ENCODE measurements at places on chromosomes 6 and 20.
A peak's percentile ranks its signal among the peaks of the same experiment; 100 is the strongest.

GRCh38 chr6:55877283-55877682 is 1.9 kb upstream of the BMP5 start:
- no peak for DNase-seq

DNA sequence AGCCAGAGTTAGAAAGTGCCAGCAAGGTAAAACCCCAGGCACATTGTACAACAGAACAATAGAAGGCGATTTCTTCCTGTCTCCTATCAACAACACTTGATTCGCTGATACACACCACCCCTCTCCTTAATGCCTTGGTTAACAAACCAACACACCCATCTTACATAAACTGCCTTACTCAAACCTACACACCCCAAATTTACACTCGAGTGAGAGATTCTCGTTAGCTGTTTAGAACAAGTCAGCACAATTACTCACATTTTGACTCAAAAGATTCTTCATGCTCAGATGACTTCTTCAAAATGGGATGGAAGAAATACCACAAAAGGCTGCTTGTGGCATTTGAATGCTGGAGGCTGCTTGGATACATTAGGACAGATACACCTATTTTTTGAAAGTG is 80.0 kb upstream of the FOXQ1 start:
- no peak for DNase-seq

- DNase-seq, result no peak
Measured at GRCh38 chr6:53938810-53939209, 144.0 kb downstream of the LRRC1 start.

- DNase-seq, result no peak
Measured at GRCh38 chr6:157376706-157377230, 4.2 kb upstream of the ZDHHC14 start.

GRCh38 chr6:157282284-157282683 is 41.0 kb downstream of the TMEM242 start:
- no peak for DNase-seq

DNA sequence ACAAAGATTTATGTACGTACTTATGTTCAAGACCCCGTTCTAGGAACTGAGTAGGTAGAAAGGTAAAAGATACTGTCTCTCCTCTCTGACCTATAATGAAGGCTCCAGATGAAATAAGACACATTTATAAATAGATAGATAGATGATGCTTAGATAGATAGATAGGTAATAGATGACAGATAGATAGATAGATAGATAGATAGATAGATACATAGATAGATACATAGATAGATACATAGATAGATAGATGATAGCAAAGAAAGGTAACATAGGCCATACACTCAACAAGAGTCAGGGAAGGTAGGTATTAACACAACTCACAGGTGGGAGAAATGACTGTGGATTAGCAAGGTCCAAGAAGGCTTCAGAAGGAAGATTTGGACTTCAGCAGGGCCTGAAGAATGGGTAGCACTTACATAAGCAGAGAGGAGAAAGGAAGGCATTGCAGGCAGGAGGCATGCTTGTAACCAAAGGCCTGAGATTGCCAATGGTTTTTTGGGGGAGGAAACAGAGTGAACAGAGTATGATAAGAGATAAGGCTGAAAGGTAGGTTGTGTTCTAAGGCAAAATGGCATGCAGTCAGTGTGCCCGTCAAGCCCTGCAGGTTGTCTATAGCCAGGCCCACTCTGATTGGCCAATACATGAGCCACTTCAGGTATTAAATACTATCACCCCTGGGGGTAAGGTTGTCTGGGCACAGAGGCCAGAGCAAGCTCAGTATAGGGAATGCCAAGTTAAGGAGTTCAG is 7.7 kb upstream of the MYB start:
- DNase-seq, result no peak

GRCh38 chr20:48015141-48015910 is 230.0 kb upstream of the SULF2 start:
- no peak for DNase-seq

DNA sequence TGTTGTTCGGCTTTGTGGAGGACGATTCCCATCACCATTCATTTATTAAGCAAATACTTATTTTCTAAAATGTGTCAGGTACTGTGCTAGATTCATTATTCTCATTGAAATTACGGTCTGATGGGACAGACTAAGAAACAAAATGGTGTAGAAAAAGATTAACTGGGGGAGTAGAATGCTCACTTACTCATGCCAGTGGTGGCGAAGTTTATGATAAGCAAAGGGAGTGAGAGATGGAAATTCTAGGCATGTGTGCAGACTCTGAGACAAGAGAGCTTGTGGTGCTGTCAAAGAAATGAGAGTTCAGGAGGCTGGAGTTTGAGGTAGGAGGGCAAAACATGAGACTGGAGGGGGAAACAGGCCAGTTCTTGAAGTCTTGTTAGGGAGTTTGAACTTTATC is 896 bp downstream of the RPP21 start:
- no peak for DNase-seq

DNA sequence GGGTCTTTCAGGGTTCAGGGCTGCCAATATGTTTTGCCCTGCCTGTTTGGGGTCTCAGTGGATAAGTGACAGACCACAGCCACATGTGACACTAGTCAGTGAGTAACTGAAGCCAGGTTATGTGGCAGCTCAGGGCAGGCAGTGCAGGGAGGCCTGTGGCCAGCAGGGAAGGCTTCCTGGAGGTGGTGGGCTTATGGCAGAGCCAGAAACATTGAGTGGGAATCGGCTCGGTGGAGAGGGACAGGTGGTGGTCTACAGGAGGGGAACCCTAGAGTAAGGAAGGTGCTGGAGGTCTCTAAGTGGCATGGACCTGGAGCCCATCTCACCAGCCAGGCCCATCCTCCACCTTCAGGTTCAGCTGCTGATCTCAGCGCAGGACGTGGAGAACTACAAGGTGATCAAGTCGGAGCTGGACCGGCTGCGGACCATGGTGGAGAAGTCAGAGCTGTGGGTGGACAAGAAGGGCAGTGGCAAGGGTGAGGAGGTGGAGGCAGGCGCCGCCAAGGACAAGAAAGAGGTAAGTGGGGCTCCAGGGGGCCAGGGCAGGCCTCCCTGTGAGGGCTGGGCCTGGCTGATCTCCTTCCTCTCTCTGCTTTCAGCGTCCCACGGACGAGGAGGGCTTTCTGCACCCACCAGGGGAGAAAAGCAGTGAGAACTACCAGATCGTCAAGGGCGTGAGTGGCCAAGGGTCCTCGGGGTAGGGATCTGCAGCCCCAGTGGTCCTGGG is 34.9 kb downstream of the UQCC2 start:
- no peak for DNase-seq

DNA sequence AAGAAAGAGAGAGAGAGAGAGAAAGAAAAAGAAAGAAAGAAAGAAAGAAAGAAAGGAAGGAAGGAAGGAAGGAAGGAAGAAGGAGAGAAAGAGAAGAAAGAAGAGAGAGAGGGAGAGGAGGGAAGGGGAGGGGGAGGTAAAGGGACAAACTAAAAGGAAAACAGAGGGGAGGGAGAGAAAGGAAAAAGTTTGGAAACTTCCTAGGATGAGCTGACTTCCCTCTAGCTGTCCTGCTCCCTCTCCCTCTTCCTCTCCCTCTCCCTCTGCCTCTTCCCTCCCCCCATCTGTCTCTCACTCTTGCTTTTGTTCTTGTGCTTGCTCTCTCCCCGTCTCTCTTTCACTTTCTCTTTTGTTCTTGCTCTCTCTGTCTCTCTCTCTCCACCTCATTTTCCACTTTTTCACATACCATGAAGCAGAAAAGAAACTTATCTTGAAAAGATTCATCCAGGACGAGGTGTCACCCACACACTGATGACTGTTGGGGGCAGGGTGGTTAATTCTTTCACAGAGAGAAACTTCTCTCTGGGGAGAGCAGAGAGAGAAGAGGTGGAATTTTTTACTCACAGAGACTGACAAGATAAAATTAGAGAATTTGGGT is 56.4 kb upstream of the DUSP22 start:
- no peak for DNase-seq

DNA sequence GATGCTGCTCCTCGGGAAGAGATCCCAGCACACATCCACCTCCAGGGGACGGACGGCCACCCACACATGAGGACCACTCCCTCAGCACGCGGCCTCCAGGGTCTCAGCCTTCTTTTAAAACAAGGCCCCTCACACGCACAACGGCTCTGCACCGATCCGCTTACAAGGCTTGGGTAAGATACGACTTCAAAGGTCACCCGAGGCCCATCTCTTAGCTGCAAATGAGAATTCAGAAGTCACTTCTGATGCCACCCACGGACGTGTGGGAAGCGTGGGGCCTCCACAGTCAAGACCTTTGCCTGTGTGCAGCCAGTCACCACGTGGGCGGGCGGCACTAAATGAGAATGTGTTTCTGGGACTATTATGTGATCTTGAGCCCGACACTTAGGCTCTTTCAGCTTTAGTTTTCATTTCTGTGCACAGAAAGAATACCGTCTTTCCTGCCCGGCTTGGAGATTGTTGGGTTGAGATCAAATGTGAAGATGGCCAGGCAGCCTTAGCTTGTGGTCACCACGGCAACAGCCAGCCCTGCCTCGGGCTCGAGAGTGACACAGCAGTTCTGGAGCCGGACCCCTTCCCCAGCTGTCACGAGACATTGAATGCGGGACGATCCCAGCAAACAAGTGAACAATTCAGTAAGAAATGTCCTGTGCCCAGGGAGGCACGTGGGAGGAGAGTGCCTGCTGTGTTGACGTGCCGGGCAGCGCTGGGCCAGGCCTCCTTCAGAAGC is 91.6 kb downstream of the RAMACL start:
- DNase-seq, result peak; percentile 24

- DNase-seq, result no peak
Measured at GRCh38 chr6:19771753-19772336, 65.3 kb upstream of the ID4 start.

- DNase-seq, result no peak
Measured at GRCh38 chr6:100228437-100228833, 234.4 kb upstream of the MCHR2 start.

DNA sequence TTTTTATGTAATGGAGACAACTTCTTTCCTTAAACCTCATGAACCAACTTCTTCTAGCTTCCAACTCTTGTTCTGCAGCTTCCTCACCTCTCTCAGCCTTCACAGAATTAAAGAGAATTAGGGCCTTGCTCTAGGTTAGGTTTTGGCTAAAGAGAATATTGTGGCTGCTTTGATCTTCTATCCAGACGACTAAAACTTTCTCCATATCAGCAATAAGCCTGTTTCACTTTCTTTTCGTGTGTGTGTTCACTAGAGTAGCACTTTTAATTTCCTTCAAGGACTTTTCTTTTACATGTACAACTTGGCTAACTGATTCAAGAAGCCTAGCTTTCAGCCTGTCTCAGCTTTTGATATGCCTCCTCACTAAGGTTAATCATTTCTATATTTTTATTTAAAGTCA is 596.1 kb upstream of the NRSN1 start:
- no peak for DNase-seq

DNA sequence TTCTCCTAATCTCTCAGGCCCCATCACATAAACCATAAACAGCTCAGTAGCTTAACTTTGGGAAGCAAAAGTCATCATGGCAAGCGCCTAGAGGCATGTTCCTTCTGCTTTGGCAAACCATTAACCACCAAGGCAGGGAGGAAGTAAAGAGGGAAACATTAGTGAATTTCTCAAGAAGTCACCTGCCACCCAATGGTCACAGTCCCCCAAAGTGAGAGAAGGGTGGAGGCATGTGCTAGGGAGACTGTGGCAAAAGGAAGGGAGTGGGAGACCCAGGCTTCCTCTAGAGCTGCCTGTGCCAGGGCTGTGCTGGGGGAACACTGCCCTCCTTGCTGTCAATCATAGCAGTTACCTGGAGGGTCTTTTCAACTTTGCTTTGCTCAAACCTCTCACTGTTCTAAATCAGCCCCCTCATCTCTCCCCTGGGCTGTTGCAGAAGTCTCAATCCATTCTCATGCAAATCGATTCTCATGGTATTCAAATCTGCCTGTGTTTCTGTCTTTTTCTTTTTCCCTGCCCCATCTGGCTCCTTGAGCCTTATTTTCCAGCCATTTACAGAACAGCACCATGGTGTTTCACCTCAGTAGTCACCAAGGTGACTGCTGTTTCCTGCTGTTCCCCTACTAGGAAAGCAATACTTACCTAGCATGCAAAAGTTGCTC is 1.8 kb upstream of the RNF24 start:
- no peak for DNase-seq

GRCh38 chr6:5781966-5782556 is 224.7 kb downstream of the NRN1 start:
- DNase-seq, result no peak

GRCh38 chr20:35166242-35166830 is 5.5 kb upstream of the PROCR start:
- DNase-seq, result no peak

- DNase-seq, result no peak
Measured at GRCh38 chr20:62242176-62242575, 3.9 kb downstream of the OSBPL2 start.

DNA sequence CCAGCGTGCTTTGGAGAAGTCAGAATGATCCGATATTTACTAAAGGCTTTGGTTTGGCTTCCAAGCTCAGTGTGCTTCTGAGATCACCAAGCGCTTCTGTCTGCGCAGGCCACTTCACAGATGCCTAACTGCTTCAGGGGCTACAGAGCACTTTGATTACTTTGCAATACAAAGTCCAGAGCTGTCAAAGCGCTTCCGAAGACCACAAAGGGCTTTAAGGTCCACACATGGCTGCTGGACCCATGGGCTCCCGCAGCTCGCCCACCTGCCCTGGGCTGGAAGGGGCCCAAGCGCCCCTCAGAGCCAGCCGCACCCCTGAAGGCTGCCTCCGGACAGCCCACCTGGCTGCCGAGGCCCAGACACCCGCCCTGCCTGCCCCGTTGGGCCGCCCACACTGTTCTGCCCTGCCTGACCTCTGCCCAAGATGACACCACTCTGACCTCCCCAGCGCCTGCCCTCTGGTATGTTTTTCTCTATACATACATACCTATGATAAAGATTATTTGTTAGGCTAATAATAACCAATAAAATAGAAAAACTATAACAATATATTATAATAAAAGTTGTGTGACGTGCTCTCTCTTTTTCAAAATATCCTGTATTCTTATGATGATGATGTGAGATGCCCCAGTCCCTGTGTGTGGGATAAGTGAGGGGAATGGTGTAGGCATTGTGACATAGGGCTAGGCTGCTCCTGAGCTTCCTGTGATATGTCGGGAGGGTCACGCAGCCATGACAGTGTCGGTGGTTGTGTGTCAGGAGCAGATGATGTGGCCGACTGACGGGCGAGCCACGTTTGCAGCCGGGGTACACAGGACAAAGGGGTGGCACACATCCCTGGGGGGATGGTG is 22.6 kb downstream of the DYNLT1 start:
- DNase-seq, result no peak

All from activated CD4-positive, CD25-positive, alpha-beta regulatory T cell treated with anti-CD3 and anti-CD28 coated beads, Interleukin-2, amount 50 U/mL, for 72 hours (primary cell).